ENCODE measurements at places on chromosomes 6 and 20.
A peak's percentile ranks its signal among the peaks of the same experiment; 100 is the strongest.

- no peak for DNase-seq
Measured at GRCh38 chr20:55070001-55070400, 594.6 kb downstream of the DOK5 start.

DNA sequence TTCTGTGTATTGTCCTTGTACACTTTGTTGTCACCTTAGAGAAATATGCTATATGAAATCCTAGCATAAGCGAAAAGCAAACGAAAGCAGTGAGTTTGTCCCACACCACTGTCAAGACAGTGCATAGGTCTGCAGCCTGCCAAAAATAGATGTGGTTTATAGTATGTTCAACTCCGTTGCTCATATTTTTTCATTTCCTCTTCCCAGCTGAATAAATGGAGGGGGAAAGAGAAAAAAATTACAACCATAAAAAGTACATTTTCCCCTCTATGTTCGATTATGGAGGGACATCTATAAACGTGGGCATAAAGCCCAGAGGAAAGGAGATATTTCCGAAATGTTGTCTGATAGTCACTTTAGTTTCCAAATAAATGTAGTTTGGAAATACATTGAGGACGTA lies 25.8 kb downstream of the PRL start:
- DNase-seq, result no peak

GRCh38 chr6:37743926-37744325 lies 46.2 kb upstream of the MDGA1 start:
- DNase-seq, result no peak

DNA sequence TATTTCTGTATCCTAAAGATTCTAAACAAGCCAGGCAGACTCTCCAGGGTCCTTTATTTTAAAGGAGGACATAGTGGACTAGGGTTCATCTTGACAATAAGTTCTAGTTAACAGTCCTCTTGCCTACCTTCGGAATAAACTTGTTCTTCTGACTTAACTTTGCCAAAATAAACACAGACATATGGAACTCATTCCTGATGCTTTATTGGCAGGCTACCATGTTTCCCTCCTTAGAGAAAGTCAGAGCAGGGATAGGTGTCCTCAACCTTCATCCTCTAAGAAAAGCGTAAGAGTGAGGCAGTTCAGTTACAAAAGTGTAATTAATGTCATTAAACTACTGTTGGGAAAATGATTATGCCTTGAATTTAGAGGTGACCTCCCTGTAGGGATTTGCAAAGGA lies 46.9 kb upstream of the NRSN1 start:
- DNase-seq, result no peak

GRCh38 chr6:157090736-157091135 lies 232.6 kb downstream of the TMEM242 start:
- DNase-seq, result no peak

- DNase-seq, result no peak
Measured at GRCh38 chr20:47262008-47262364, 94.5 kb downstream of the ZMYND8 start.

DNA sequence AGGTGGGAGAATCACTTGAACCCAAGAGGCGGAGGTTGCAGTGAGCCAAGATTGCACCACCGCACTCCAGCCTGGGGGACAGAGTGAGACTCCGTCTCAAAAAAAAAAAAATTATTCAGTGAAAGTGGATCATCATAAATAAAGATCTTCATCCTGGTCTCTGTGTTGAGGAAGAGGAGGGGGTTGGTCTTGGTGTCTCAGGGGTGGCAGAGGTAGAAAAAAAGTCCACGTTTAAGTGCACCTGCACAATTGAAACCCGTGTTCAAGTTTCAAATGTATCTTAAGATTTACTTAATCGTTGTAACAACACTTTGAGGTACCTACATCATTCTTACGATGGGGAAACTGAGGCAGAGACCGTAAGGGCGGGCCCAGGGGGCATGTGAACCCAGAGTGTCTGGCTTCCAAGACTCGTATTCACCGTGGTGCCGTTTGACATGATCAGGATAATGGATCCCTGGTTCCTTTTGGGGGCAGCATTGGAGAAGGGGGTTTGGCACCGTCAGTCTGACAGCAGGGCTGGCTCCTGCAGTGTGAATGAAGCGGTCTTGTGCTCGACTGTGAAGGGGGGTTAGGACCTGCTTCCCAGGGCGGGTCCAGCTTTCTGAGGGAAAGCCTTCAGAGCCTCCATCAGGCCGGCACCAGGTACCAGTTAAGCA lies 32.9 kb upstream of the ID1 start:
- DNase-seq, result peak; percentile 36

DNA sequence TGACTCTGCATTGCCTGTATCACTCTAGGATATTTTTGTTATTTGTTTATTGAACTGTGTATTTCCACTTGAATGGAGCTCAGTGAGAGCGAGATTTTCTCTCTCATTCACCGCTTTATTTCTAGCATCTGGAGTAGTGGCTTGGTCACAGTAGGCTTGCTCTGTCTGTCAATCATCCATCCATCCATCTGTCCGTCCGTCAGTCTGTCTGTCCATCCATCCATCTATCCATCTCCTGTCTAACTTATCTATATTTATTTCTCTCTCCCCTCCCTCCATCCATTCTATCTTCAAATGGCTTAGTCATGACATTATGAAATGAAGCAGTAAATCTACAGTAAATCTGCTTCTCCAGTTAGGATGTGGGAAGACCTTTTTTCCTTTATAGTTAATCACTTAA lies 94.6 kb downstream of the TIAM2 start:
- no peak for DNase-seq

DNA sequence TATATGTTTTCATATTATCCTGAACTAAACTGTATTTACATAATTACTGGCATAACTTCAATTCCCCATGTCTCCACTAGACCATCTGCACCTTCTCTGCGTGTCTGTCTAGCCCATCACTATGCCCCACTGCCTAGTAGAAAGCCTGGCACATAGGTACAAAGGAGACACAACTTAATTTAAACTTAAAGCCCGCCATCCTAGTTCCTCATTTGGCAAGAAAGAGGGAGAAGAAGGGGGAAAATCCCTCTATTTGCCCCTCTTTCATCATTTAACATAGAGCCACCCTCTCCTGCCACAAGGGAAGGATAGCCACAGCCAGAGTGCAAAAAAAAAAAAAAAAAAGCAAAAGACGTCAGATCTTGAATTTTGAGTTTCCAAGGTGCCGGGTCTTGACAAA lies 1.8 kb downstream of the PKIG start:
- no peak for DNase-seq

DNA sequence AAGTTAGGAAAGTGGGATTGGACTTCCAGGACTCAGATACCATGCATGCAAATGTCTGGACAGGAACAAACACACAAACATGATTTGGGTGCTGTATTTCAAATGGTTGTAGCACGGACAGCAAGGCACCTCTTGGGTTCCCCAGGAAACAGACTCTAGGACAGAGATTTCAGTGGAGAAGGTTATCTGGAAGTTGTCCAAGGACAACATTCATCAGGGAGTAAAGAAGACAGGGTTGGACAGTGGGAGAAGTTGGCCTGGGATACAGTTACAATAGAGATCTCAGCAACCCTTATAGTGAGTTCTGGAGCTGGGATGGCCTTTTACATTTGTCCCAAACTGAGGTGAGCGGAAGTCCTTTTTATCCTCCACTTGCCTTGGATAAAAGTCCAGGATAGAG lies 19.8 kb upstream of the TINAG start:
- DNase-seq, result no peak

Data from activated CD4-positive, alpha-beta T cell treated with anti-CD3 and anti-CD28 coated beads for 48 hours (primary cell).